ENCODE measurements at places on chromosomes 1 and 21. TPM values are rescaled to one million over a fixed set of nuclear protein-coding genes. Genes with fewer than 3 reads are reported as not detected.

DNA sequence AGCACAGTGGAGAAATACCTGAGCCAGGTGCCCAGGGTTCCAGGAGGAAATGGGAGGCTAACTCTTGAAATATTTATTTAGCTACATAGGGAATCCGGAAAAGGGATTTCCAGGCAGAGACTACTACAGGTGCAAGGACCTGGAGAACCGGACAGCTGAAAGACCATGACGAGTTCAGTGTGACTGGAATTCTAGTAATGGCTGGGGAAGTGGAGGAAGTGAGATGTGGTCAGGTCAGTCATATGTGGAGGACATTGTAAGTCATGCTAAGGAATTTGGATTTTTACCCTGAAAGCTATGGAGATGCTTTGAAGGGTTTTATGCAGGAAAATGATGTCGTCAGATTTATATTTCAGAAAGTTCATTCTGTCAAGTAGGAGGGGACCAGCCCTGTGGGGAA, 1.8 kb downstream of the CAP1 start:
- no peak for DNase-seq

- no peak for DNase-seq
Measured at GRCh38 chr21:18477043-18477442, 73.5 kb upstream of the TMPRSS15 start.

DNA sequence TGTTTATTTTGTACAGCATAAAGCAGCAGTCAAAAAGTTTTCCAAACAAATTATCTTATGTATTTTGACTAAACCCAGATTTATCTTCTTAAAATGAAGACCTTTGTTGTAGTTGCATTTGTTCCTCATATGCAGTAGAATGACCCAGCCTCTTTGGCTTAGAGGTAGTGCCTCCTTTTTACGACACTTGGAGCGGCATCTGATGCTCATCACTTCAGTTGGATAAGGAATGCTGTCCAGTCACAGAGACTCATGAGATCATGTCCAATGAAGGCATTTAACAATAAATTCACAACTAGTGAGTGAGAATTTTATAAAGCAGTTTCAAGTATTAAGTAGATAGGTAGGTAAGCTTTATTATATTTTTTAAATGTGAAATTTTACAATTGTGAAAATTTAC, 35.2 kb downstream of the PTPRC start:
- no peak for DNase-seq

DNA sequence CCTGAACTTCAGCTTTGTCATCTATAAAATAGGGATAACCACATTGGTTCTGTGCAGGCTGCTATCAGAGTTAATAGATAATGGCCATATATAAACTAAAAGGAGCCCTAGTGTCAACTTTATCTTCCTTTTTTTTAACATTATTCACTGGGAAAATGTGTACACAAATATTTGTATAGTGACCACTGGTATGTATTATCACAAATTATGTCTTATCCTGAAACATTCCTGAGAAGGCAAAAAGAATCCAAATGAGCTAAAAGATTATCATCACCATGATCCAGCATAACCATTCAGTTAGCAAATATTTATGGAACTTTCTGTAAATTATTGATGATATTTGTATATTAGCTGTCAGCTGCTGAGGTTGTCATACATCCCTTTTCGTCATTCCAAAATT, 16.6 kb downstream of the ANGPTL3 start:
- DNase-seq: no peak

DNA sequence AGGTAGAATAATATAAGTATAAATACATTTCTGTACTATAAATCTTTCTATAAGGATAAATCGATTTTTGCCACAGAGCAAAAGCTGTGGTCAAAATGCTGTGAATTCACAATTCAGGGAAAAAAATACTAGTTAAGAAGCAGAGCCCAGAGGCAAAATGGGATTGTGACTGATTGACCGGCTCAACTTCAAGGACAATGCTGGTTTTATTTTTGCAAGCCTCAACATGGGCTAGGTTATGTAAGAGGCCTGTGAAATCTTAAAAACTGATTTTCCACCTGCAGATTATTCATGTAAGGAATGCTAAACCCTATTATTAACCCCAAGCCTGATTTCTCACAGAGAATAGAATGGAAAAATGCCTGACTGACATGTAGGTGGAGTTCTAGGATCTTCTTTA, 155.1 kb downstream of the HHAT start:
- DNase-seq: no peak

- DNase-seq: no peak
Measured at GRCh38 chr1:220092694-220093093, 1.2 kb upstream of the IARS2 start.

- DNase-seq: no peak
Measured at GRCh38 chr21:37580666-37581065, 214.1 kb downstream of the DYRK1A start.

DNA sequence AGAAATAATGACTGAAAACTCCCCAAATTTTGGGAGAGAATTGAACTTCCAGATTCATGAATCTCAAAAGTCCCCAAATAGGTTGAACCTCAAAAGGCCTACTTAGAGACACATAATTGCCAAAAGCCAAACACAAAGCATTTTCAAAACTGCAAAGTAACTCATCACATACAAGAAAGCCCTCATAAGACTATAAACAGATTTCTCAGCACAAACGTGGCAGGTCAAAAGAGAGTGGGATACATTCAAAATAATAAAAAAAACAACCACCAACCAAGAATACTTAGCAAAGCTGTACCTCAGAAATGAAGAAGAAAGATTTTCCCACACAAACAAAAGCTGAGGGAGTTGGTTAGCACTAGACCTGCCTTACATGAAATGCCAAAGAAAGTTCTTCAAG, 57.9 kb downstream of the CCN1 start:
- DNase-seq: no peak

DNA sequence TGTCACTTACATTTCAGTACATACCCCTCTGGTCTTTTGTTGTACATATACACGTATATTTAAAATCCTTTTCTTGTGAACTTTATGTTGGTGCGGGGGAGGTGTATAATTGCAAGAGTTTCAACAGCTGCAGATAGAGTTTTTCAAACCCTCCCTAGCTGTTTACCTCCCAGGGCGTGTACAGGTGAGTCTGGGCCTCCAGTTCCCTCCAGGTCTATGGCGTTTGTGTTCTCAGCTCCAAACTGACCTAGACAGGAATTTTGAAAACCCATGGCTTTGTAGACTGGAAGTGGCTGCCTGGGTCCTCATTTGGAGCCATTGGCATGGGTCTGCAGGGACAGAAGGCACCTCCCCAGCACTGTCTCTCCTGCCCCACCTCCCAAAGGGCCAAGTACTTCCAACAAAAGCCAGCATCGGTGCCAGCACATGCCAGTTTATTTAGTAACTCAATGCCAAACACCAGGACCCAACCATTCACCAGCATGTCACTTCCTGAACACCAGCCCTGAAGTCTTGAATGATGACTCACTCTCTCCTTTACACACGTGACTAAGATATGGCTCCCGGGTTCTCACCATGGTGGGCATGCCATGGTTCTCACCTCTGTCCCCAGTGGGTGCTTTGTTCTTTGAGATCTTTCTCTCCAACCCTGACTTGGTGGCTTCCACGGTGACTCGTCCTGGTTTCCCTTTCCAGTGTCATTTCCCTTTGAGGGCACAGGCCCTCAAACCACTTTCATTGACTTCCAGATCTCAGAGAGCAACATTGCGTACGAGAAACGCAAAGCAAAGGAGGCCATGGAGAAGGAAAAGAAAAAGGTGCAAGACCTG, 57.3 kb upstream of the EFHD2 start:
- DNase-seq: no peak

- peak; percentile 78 for DNase-seq
Measured at GRCh38 chr1:21937372-21938121, 437 bp upstream of the HSPG2 start.

GRCh38 chr1:151495316-151495715, 15.9 kb upstream of the CGN start:
- DNase-seq: no peak

DNA sequence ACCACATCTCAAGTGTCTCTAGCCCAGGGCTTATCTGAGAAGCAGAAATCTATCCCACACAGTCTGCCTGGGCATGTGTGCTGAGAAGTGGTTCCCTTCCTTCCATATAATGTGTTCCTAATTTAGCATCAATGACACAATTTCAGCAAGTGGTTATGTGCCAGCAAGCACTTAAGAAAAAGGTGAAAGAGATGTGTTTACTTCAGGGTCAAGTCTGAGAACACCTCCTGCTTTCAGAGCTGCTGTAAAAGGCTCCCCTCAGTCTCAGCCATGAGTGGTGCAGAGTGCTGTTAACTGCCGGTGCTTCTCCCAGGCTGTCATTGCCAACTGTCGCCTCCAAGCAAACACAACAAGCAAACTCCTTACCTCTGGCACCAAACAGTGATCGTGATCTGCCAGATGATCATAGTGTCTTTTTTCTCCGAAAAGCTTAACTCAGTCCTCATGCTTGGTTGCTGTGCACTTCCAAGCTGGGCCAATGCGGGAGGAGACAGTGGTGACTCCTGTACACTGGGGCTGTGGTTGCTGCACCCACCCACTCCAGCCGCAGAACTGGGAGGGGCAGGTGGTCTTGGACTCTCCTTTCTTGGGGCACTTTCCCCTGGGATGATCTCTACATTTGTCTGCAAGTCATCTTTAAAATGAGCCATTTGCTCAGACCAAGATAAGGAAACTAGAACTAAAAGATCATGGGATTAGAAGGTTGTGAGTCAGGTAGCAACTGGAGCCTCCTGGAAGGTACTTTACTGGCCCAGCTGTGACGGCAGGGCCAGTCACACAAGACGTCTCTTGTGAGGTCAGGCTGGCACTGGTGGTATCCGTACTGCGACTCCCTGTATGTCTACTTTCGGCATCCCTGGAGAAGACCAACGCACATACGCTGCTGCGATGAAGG, 32.4 kb downstream of the ATP1A1 start:
- no peak for DNase-seq

- DNase-seq: no peak
Measured at GRCh38 chr1:197807739-197808453, 32.6 kb upstream of the DENND1B start.

DNA sequence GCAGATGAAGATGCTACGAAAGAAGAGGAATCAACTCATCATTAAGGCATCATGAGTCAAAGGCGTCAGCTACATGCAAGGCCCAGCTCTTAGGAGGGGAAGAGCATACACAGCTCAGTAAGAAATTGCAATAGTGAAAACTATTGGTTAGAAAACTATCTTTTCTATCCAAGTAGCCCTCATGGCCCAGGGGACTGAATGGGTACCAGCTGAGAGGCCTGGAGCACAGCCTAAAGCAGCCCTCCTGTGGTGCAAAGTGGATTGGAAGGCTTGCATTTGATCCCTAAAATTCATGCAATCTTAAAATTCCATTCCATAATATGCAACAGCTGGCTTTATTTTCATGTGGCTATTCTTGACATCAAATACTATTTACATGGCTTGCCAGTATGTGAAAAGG, 251.8 kb upstream of the USP24 start:
- no peak for DNase-seq

DNA sequence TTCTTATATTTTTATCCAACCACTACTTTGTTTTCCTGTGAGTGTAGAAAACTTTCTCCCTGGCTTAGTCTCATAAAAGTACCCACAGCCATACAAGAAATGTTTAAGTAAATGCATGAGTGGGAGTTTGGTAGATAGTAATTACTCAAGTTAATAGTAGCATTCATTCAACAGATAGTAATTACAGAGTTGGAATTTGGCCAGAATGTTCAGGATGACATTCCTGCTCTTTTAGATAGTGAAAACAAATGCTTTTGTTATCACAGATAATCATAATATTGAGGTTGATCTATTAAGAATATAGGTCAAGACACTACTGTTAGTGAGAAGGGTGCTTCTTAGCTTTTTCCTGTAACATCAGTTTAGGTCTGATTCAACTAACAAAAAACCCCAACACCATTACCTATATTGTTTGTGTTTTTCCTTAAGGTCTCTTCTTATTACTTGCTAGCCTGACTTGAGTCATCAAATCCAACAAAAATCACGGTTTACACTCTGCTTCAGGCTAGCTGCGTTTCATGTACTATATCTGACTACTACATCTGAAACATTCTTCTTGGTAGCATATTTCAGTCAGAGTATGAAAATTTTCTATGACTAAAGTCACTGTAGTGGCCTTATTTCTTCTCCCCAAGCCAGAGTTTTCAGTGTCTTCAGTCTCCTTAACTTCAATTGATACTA, 163.7 kb downstream of the HS2ST1 start:
- DNase-seq: no peak

- DNase-seq: no peak
Measured at GRCh38 chr21:34865400-34866241, 183.5 kb downstream of the RUNX1 start.

DNA sequence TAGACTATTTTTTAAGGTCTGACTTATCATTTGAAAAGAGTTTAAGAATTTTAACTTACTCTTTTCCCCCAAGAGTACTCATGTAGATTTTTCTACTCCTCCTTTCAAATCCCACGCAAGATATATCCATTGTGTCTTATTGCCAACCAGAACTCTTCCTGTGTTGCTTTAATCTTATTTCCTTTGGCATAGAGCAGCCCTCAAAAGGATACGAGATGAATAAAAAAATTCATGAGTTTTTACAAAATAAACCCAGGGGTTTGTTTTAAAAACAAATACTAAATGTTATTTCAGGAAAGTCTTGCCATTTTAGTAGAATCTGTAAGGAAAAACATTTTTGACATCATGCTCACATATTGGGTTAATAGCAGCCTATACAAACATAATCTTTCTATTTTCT, 543.2 kb upstream of the CXADR start:
- DNase-seq: no peak

DNA sequence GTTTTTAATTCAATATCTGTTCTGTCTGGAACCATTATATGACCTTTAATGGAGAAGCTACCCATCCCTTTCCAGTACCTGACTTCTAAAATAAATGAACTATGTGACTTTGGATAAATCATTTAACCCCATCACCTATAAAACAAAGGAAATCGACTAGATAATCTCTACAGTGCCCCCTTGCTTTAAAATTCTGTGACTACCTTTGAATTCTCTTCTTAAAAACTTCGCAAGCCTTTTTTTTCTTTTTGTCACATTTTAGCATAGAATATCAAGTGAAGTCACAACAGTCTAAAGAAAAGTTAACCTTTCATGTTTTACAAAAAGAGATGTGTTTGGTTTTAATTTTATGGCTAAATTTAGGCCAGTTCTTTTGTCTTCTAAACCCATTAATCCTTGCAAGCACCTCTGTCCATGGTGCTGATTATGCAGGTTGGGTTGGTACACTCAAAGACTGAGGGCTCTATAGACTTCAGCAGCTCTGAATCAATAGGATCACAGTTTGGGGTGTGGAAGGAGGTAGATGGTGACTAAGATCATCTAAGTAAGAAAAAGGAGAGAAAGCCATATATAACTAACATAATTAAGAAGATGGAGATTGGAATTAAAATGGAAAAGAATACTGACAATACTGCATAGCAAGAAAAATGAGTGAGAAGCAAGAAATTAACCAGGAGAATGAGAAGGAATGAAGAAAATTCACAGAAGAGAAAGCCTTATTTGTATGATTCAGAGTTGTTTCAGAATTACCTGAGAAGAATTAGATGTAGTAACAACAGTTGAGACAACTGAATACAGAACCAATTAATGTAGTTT, 59.2 kb downstream of the TBX15 start:
- DNase-seq: no peak

Gene B3GALT2
- total RNA-seq: 3.3 TPM

Gene ASPM
- total RNA-seq: 16.6 TPM

Gene PALMD
- total RNA-seq: 58.0 TPM

Gene AGPAT3
- 27.0 TPM for total RNA-seq

Gene LCA5L
- 0.89 TPM for total RNA-seq

Gene KCNJ9
- not detected for total RNA-seq

Gene SPOCD1
- total RNA-seq: 0.39 TPM

Data from skin of body (tissue), 3 donors.